ENCODE measurements at places on chromosomes 7 and 10.

GRCh38 chr10:77328272-77328816 lies 309.3 kb downstream of the KCNMA1 start:
- no peak for DNase-seq

GRCh38 chr7:44958645-44959344 lies 20.0 kb downstream of the MYO1G start:
- DNase-seq, result no peak

GRCh38 chr10:29209830-29210229 lies 79.0 kb upstream of the LYZL1 start:
- DNase-seq, result no peak

- DNase-seq, result no peak
These were observed 18.4 kb upstream of the KLF14 start for GRCh38 chr7:130752424-130752823.

DNA sequence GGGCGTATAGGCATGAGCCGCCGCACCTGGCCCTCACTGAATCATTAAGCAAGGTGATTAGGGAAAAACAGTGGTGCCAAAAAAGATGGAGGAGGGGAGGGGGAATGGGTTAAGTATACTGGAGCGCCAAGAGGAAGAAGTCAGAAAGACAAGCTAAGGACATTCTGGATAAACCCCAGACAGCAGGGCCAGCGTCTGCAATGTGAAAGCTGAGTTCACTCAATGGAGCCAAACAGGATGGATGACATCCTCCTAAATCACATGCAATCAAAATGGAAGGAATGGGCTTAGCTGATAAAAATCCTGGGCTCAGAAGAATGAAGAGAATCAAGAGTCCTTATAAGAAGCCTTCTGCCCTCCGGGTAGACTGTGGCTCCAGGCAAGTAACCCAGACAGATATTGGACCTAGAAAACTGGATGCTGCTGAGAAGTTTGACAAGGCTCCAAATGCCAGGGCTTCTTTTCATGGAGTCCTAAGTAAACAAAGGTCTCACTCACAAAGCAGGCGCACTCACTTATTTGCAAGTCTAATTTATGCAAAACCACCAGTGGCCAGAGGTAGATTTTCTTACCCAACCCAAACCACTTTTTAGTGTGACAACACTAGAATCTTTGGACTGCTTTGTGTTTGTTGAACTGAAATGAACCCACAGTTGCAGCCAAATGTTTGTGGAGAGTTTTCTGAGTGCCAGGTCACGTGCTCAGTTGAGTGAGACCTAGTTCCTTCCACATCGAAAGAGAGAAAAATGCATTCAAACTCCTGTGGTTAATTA lies 519.1 kb upstream of the AUTS2 start:
- DNase-seq, result no peak

DNA sequence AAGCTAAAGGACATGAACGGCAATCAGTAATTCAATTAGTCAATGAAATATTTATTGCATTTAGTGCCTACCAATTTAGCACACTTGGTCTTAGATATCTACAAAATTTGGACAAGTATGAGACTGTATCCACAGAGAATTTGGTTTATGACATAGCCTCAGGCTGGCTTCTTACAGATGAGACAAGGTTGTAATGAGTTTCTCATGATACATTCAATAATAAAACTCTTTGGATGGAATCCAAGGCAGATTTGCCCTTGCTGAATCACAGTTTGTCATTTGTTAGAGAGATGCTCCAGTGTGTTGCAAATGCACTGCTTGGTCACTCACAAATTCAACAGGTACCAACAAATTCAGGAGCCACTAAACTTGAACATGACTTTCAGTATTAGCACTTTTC lies 162.5 kb downstream of the GPR37 start:
- no peak for DNase-seq

DNA sequence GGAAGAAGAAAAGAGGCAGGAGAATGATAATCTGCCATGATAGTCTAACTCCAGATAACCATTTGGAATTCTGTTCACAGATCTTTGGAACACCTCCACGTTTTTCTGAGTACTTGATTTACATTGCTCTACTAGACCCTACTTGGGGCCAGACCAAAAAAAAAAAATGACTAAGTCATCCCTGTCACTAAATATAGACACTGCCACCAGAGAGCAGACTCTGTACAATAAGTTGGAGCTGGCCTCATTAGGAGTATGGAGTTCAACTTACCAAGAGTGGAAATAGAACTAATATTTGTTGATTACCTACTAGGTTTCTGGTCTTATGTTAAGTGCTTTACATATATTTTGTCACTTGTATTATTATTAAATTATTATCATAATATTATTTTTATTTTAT lies 80.9 kb upstream of the ZNF800 start:
- no peak for DNase-seq

- DNase-seq, result no peak
These were observed 179.6 kb downstream of the FZD1 start for GRCh38 chr7:91443862-91444261.

GRCh38 chr10:99560277-99561126 lies 27.8 kb downstream of the NKX2-3 start:
- DNase-seq, result peak; percentile 60

GRCh38 chr7:87966271-87966670 lies 32.2 kb downstream of the ADAM22 start:
- DNase-seq, result no peak

DNA sequence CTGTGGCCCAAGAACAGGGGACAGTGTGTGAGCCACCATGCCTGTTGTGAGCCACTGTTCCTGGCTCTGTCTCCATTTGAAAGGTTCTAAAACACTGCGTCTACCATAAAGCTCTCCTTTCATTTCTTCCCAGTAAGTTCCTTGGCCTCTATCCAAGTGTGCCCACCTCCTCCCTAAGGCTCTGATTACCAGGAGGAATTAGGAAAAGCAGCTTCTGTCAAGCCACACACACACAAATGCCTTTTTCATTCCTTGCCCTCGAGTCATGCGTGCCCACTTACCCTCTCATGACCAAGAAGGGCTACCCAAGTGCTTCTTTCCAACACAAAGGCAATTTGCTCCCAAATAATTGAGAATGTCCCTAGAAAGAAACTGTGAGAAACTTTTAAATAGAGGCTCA lies 70.8 kb upstream of the PARD3 start:
- no peak for DNase-seq

GRCh38 chr10:48896756-48897440 lies 42.7 kb downstream of the LRRC18 start:
- no peak for DNase-seq

GRCh38 chr7:132508724-132509353 lies 67.4 kb downstream of the PLXNA4 start:
- no peak for DNase-seq

DNA sequence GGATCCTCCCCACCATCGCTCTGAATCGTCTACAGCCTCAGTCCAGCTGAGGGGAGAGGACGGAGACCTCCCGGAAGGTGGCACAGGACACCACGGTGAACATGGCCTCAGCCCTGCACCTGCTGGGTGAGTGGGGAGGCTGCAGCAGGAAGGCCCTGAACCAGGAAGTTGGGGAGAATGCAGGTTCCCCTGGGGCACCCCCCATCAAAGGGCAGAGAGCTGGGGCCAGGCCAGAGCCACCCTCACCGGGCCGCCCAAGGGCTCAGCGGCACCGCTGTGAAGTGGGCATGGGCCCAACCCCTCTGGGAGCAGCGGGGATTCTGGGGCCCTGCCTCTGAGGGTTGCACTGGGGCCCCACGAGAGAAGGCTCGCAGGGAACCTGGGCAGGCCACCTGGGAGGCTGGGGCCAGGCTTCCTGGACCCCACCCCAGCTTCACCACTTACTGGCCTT lies 98.7 kb downstream of the MICALL2 start:
- DNase-seq, result no peak

- DNase-seq, result no peak
These were observed 137.5 kb upstream of the TCF7L2 start for GRCh38 chr10:112812586-112812985.

DNA sequence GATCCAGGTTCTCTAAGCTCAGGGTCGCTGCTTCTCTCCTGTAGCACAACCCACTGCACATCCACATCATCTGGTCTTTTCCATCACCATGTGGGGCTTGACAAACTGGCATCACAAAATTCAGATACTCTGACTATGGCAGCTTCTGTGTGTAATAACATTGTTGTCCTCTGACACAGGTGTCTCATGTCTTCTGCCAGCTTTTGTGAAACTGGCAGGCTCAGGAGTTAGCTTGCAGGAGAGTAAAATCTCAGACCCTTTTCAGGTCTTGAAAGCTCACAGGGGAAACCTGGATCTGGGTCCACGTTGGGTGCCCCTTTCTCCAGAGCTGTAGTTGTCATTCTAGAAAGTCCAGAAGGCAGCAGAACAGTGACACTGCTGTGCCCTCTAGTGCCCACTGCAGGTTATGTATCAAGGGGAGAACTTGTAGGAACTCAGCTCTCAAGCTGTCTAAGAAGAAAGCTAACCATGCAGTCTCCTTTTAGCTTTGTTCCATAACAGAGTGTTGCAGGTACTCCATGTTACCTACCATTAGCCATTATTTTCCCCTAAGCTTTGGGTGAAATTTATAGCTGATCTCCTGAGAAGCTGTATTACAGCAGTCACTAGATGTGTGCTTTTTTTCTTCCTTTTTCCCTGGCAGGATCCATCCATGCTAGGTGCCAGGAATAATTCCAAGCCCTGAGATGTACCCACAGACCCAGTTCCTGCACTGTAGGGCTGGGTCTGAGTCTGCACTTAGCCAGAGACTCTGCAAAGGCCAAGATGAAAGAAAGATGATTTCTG lies 102.7 kb downstream of the ZNF248 start:
- no peak for DNase-seq

- DNase-seq, result peak; percentile 85
These were observed 5.1 kb upstream of the MYL7 start for GRCh38 chr7:44145969-44146911.

- no peak for DNase-seq
These were observed 29.3 kb downstream of the RBM48 start for GRCh38 chr7:92557808-92558362.

DNA sequence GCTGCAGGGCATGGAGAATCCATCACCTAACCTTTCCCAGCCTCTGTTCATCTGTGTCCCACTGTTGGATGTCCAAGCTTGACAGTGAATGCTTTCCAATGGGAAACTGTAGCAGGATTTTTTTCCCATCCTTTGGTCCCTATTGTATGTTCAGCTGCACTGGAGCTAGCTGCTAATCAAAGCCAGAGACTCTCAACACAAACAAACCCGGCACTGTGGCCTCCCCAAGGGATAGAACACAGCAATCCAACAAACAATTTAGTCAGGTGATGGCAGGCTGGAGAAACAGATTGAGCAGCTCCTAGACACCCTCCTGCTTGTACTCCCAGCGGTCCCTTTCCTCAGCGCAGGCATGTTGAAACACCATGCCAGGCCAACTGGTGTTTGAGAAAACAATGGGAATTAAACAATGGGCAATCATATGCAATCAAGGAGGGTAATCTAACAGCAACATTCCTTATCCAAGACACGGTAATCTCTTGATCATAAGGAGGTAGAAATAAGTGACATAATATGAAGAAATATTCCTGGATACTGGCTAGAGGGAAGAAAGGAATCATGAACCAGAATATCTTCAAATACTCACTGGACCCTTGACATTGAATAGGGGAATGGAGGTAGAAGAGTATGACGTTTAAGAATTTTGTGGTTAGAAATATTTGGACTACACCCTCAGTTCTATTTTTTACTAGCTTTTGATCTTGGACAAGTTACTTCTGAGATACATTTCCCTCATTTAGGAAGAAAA lies 15.0 kb downstream of the PTN start:
- no peak for DNase-seq

- no peak for DNase-seq
These were observed 323.3 kb upstream of the ZMIZ1 start for GRCh38 chr10:78745441-78745840.

- DNase-seq, result no peak
These were observed 120.5 kb downstream of the WDR11 start for GRCh38 chr10:120971671-120972070.

GRCh38 chr10:86849181-86849894 lies 92.9 kb downstream of the BMPR1A start:
- DNase-seq, result no peak

DNA sequence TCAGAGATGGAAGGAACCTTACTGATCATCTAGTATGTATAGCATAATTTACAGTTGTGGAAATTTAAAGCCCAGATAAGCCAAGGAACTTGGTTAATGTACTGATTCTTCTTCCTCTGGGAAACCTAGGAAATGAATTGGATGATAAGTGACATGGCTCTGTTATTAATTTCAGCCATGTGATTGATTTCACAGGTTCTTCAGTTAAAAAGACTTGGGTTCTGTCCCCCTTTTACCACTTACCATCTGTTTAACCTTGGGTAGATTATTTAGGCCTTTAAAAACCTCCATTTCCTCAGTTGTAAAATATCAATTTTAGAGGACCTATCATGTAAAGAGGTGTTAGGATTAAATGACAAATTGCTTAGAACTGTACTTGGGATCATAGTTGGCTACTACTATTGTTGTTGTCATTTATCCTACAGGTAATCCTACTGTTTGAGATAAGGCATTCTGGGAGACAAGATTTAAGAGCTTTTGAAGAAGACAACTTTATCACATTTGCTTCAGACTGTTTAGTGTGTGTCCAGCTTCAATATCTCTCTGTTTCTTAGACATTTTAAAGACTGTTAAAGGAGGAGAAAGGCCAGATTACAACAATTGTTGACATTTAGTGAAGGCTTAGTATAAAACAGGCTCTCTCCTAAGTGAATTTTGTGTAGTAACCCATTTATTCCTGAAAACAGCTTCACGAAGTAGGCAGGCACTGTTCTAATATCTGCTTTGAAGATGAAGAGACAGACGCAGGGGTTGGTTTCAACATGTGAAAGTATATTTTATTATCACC lies 997.1 kb upstream of the C7orf33 start:
- DNase-seq, result no peak

DNA sequence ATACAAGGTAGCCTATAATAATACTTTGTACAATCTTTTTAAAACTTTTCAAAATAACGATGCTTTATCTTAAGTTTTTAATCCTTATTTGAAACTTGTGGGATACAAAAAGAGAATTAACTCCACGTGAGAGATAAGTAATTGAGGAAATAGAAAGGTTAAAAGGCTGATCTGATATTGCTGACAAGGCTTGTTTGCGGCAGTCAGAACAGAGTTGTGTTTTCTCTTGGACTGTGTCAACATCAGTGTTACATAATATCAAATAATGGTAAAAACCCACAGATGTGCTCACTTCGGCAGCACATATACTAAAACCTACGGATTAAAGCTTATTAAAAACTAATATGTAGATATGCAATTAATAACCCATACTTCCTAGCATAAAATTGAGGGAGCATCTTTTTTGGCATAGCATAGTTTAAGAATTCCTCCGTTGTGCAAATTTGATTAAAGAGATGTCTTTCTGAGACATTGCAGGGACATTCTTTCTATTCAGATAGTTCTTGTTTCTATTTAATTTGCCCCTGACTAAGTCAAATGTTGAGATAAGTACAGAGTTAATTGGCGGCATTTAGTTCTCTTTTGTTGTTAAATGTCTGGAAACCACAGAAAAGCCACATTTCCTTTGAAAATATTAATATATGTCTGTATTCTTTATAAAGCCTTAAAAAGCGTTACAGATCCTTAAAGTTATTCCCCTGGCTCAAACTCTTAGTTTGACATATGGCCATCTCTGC lies 63.3 kb downstream of the FAM185A start:
- DNase-seq, result no peak

GRCh38 chr7:127997226-127997922 lies 33.9 kb downstream of the LRRC4 start:
- no peak for DNase-seq

Measured in CD4-positive, alpha-beta T cell treated with Interleukin-17A for 4 hours (primary cell).